Nephron progenitor cell (in vitro differentiated cells): ENCODE measurements at places on chromosomes 2 and 18.

- DNase-seq, result no peak
Observed at GRCh38 chr2:60489289-60489688, 64.2 kb downstream of the BCL11A start.

GRCh38 chr2:166163775-166164174 is 36.0 kb upstream of the SCN1A start:
- no peak for DNase-seq

- no peak for DNase-seq
Observed at GRCh38 chr18:45166836-45167551, 448.3 kb upstream of the SLC14A2 start.

DNA sequence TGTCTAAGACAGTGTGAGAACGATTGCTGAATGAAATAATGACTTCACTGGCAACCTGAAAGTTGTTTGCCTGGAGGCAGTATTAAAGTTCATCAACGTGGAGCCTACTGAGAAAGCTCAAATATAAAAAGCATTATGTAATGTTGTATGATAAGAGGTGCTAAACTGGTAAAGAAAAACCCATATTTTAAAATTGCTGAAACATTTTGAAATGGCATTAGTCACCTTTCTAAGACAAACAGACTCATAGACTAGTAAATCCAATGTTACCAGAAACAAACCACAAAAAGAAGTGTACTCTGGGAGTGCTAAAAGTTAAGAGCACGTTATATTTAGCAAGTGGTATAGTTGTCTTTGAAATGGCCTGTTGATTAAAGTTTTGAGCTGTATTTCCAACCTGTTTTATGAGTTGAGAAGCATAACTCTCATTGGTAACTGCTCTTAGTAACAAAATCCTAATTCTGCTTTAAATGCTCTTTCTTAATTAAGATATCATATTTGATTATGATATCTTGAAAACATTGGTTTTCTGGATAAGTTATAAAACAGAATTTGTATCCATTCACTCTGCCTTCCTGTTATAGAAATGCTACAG is 62.7 kb downstream of the CYP1B1 start:
- no peak for DNase-seq

DNA sequence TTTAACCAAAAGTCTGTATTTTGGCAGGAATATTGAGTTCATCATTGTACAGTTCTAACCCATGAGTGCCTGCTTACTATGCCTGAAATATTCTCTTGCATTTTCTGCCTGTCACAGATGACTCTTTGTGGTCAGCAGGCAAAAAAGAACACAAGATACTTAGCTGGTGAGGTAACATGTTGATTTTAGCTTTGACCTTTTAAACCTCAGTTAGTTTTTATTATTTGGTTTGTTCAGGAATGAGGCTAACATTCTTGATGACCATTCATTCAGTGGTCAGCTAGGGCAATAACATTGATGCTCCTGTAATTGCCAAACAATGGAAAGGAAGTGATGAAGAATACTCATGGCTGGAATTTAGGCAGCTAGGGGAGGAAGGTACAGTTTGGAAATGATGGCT is 491.2 kb downstream of the PIK3C3 start:
- DNase-seq, result no peak

- no peak for DNase-seq
Observed at GRCh38 chr2:62785810-62786597, 80.5 kb downstream of the EHBP1 start.

- DNase-seq, result no peak
Observed at GRCh38 chr2:135230150-135230549, 178.1 kb downstream of the RAB3GAP1 start.

DNA sequence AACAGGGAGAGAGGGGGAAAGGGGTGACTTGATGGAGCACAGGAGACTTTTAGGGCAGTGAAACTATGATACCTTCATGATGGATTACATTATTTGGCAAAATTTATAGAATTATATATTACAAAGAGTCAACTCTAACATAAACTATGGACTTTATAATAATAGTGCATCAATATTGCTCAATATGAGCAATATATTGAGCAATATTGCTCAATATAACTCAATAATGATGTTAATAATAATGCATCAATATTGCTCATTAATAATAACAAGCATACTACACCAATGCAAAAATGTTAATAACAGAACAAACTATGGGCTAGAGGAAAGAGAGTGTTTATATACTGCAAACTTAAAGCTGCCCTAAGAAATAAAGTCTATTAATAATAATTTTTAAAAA is 3.1 kb upstream of the UNC80 start:
- DNase-seq, result no peak

DNA sequence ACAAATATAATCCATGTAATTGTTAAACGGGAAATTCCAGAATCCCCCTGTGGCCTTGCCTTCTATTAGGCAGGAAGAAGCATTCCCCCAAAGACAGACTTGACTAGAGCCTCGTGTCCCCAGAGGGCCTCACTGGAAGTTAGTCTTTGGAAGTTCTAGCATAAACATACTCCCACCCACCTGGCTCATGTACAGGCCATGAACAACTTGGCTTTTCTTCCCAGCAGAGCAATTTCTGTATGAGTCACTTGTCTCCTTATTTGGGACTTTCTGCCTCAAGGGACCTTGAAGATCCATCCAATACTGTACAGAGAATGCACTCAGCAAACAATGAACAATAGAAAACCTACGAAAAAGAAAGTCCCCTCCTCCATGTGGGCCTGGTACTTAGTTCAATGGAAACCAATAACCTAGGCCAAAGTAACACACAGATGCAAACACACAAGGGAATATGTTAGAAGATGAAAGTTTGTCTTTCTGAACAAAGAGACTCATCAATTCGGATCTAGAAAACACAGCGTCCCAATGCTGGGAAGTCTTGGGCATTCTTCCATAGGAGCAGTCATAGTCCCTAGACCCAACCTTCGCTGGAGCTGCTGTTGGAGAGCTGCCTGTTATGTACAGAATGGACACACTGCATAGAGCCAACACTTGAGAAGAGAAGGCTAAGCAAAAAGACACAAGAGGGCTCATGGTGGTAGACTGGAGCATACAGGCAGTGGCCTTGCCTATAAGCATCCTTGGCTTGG is 303.5 kb downstream of the HRH4 start:
- no peak for DNase-seq

GRCh38 chr18:3852321-3852720 is 402.3 kb downstream of the TGIF1 start:
- no peak for DNase-seq

DNA sequence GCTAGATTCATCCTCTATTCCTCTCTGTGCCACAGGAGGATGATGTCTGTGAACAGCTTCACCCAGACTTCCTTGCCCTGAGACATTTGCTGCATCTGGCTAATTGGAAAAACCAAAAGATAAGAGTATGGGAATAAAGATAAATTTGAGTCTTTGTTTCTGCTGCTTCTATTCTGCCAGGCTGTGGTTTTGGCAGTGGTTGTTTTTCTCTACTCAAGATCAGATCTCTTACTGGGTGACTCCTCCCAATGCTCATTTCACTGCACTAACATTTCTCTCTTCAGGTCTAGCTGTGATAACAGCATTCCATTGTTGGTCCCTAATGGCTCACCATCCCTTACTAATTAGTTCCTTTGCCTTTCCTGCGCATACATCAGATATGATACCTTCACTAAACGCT is 89.5 kb downstream of the CALCRL start:
- DNase-seq, result no peak

- DNase-seq, result no peak
Observed at GRCh38 chr2:23522726-23523372, 137.9 kb downstream of the KLHL29 start.

GRCh38 chr18:59940068-59940467 is 40.3 kb downstream of the PMAIP1 start:
- no peak for DNase-seq

- DNase-seq, result peak; percentile 24
Observed at GRCh38 chr2:3001615-3002560, 375.7 kb downstream of the EIPR1 start.

GRCh38 chr2:189614585-189614984 is 34.0 kb upstream of the SLC40A1 start:
- no peak for DNase-seq

- DNase-seq, result no peak
Observed at GRCh38 chr2:36952748-36953197, 13.6 kb downstream of the STRN start.

- no peak for DNase-seq
Observed at GRCh38 chr2:19717446-19717845, 184.3 kb downstream of the TTC32 start.

GRCh38 chr2:177506998-177507397 is 114.4 kb downstream of the AGPS start:
- DNase-seq, result no peak

GRCh38 chr18:12283256-12283655 is 24.8 kb upstream of the TUBB6 start:
- no peak for DNase-seq

DNA sequence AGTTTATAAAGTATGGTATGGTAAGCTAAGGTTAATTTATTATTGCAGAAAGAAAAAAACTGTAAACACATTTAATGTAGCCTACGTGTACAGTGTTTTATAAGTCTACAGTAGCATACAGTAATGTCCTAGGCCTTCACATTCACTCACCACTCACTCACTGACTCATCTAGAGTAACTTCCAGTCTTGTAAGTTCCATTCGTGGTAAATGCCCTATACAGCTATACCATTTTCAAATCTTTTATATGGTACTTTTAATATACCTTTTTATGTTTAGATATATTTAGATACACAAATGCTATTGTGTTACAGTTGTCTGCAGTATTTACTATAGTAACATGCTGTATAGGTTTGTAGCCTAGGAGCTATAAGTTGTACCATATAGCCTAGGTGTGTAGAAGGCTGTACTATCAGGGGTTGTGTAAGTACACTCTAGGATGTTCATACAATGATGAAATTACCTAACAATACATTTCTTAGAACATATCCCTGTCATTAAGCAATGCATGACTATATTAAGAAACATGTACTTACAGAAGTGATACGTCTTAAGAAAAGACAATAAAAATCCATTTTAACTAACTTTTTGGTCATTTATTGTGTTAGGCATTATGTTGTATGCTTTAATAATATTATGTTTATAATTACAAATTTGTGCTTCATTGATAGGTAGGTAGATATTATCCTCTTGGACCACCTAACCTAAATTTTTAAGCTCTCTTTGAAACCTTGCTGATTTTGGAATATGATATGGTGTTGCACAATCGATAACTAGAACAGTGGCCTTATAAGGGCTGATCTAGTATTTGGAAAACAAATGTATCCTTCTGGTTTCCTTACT is 51.9 kb downstream of the VRK2 start:
- no peak for DNase-seq

- no peak for DNase-seq
Observed at GRCh38 chr18:195651-196050, 37.3 kb downstream of the USP14 start.

- no peak for DNase-seq
Observed at GRCh38 chr2:237307474-237307873, 106.5 kb downstream of the COL6A3 start.

GRCh38 chr2:70049255-70049654 is 38.0 kb upstream of the PCBP1 start:
- DNase-seq, result no peak
